ENCODE measurements at places on chromosomes 5 and 9.

- DNase-seq: no peak
Measured at GRCh38 chr9:16121601-16122286, 568.9 kb downstream of the CCDC171 start.

GRCh38 chr5:136638084-136638483 lies 272.7 kb upstream of the TRPC7 start:
- no peak for DNase-seq

- no peak for DNase-seq
Measured at GRCh38 chr5:60649288-60649917, 50.6 kb downstream of the DEPDC1B start.

GRCh38 chr9:116549786-116550660 lies 137.1 kb upstream of the TRIM32 start:
- no peak for DNase-seq

GRCh38 chr9:133168432-133168831 lies 4.7 kb upstream of the GBGT1 start:
- DNase-seq: no peak

DNA sequence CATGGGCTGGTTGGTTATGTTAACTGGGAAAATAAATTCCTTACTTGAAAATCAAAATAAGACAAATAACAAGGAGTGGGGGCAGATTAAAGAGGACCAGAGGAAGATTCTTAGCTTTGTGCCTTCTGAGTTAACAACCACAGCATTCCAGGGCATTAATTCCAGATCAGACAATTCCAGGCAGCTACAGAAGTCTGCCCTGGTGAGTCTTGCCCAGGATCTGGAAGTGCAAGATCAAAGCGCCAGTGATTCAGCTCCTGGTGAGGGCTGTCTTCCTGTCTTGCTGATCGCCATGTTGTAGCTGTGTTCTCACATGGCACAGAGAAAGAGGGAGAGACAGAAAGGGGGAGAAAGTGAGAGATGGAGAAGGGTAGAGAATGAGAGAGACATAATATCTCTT lies 65.6 kb downstream of the ANXA2R start:
- no peak for DNase-seq

DNA sequence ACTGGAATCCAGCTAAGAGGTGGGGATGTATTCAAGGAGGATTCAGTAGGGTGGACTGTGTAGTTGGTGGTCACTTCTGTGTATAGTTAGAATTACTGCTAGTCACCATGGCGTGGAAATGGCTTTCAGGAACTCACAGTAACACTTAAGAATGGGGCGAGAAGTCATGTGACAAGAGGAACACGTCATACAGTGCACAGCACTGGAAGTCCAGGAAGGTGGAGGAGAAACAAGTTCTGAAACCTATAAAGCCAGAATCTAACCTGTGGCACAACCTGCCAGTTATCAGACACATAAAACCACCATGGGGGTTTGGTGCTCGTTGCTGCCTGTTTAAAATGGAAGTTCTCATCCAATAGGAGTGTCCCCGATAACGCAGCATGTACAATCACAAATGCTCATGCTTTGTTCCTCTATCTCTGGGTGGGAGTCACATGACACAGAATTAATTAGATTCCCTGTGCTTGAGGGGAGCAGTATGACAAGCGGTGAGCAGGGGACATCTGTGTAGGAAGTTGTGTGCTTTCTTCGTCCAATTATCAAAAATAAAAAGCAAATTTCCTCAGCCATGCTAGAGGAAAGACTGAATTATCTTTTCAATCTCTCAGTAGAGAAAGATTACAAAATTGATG lies 193.0 kb downstream of the SPOCK1 start:
- no peak for DNase-seq

- no peak for DNase-seq
Measured at GRCh38 chr9:71145179-71145578, 23.8 kb upstream of the TRPM3 start.

- no peak for DNase-seq
Measured at GRCh38 chr5:86909418-86910295, 291.9 kb downstream of the COX7C start.

DNA sequence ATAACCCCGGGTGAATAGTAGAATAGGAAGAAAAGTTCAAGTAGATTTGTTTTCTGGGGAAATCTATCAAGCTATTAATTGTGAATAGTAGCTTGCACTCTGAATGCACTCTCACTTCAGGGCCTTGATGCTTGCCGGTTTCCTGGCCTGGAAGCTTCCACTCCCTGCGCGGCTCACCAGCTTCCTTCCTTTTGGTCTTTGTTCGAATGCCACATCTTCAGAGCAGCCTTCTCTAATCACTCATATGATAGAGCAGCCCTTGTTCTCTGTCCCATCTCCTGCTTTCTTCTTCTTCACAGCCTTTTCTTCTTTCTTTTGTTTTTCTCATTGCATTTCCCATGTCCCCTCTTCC lies 146.7 kb downstream of the MAST4 start:
- no peak for DNase-seq

GRCh38 chr5:78483809-78484521 lies 123.5 kb downstream of the SCAMP1 start:
- no peak for DNase-seq

- DNase-seq: no peak
Measured at GRCh38 chr9:101055516-101055915, 27.0 kb downstream of the PLPPR1 start.

DNA sequence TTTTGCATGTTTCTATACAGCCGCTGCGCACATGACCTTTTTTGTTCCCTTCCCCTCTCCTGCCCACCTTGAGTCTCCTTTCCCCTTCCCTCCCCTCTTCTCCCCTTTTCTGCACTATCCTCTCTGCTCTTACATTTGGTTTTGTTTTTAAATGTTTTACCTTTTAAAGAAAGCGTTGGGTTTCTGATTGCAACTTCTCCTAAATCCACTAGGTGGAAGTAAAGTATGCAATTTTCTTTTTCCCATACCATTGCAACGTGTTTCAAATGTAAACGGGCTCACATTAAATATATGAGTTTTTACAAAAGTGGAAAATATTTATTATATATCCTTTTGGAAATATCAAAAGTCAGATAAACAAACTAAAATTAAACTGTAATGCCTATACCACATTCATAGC lies 500.9 kb downstream of the DIRAS2 start:
- DNase-seq: no peak

- no peak for DNase-seq
Measured at GRCh38 chr9:71131145-71131544, 9.7 kb upstream of the TRPM3 start.

DNA sequence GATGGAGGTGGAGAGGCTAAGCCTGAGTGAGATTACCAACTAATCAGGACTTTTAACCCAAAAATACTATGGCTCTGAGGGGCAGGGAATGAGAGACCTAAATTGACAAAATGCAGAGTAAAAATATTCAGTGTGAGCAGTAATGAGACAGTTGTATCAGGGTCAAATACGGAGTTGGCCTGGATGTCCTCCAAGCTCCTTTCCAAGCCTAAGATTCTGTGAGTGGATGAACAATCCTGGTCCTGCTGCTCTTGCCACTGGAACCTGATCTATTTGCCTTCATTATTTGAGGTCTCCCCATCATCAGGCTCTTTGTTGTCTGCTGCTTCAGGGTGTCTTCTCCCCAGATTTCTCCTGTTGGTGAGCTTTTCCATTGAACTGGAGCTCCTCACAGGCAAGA lies 1.1 kb downstream of the PDCD1LG2 start:
- DNase-seq: no peak

Data from C1 segment of cervical spinal cord (tissue), 14 donors.